ENCODE measurements at places on chromosomes 2 and 18.
A peak's percentile ranks its signal among the peaks of the same experiment; 100 is the strongest.

DNA sequence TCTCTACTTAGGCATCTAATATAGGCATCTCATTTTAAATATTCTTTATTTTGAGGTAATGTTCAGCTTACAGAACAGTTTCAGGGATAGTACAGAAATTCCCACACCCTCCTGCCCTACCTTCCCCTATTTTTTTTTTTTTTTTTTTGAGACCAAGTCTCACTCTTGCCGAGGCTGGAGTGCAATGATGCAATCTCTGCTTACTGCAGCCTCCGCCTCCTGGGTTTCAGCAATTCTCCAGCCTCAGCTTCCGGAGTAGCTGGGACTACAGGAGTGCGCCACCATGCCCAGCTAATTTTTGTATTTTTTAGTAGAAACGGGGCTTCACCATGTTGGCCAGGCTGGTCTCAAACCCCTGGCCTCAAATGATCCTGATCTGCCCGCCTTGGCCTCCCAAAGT lies 97.6 kb downstream of the EPB41L5 start:
- DNase-seq: no peak

GRCh38 chr2:31429759-31430438 lies 15.4 kb upstream of the XDH start:
- no peak for DNase-seq

DNA sequence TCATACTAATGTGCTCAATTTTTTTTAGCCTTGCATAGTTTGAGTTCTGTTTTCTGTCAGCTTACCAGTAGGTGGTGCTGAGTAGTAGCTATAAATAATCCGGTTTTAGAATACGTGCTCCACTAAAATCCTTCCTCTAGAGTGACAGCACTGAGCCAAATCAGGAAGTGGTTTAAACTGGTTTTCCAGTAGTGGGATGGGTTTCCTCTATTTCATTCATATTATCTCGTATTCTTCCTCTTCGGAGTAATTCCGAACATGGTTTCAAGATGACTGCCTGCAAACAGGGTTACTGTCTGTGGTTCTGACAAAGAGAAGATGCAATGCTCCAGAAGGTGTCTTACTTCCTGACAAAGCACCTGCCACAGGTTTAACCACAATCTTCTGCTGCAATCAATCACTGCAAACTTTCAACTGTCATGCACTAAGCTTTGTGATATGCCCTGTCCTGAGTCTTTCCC lies 496.9 kb upstream of the VRK2 start:
- no peak for DNase-seq

GRCh38 chr2:134140251-134140661 lies 113.6 kb upstream of the MGAT5 start:
- DNase-seq: no peak

DNA sequence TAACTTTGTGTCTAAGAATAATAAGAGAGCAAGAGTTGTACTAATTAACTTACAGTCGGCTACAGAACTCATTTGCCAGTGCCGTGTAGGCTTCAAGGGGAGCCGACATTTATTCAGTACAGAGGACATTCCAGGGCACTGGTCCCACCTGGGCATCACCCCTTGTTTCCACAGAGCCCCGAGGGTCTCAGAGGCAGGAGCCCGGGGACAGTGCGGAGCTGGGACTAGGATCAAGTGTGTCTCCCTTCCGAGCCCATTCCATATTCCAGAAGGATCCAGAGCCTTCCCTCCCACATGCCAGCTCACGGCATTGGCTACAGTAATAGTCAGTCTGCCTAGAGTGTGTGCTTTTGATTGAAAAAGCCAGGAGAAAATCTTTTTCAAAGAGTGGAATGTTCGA lies 71.5 kb upstream of the CTDP1 start:
- no peak for DNase-seq

DNA sequence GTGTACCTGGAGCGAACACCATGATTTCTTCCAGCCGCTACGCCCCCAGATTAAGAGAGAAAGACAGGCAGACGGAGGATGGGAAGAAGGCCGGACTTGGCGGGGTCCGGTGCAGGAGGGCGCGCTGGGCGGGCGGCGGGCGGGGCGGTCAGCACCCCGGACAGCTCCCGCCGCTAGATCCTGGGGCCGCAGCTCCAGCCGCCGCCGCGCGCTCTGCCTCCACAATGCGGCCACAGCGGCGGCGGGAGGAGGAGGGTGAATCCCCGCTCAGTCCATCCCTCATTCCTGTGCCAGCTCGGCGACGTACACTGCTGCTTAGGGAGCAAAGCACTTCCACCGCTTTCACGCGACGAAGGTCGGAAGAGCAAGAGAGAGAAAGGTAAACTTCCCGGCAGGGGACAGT lies at the start of gene AKAIN1:
Gene AKAIN1 (minus strand): TSS at position 226 of the 403 bp plus-strand sequence. CDS start 204 bp downstream, at position 22.
- DNase-seq: peak; percentile 36
